ENCODE measurements at places on chromosomes 2 and 18.
A peak's percentile ranks its signal among the peaks of the same experiment; 100 is the strongest.

DNA sequence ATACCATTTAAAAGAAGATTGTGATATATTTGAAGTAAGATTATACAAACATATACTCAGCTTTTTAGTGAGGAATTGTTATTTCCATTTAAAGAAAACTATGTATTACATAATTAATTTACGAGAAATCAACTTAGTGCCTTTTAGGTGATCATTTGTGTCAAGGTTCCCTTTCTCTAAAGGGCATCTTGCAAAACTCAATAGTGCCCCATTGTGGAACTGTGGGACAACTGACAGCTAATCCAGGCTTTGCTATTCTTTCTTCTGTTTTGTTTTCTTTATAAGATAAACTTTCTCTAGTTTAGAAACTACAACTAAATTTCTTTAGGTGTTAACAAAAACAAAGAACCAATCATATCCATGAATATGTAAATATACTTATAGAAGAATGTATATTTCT lies 24.3 kb upstream of the VIT start:
- no peak for DNase-seq

DNA sequence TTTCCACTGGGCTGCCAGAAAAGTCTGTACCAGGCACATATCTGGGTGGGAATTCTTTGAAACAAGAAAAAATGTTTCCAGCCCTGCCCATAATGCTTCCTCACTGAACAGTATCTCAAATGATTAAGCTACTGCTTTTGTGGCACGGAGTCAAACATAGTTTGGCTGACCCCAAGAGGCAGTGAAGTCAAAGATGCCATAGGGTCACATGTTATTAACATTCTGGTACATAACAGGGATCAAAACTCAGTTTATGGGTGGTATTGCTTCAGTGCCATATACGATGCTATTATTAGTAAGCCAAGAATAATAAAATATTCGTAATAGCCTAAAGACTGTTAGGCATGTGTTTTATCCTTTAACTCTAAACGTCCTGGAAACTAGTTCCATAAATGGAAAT lies 112.4 kb downstream of the FEZ2 start:
- no peak for DNase-seq

GRCh38 chr18:75041586-75041985 lies 167.4 kb downstream of the PTGR3 start:
- DNase-seq, result no peak

DNA sequence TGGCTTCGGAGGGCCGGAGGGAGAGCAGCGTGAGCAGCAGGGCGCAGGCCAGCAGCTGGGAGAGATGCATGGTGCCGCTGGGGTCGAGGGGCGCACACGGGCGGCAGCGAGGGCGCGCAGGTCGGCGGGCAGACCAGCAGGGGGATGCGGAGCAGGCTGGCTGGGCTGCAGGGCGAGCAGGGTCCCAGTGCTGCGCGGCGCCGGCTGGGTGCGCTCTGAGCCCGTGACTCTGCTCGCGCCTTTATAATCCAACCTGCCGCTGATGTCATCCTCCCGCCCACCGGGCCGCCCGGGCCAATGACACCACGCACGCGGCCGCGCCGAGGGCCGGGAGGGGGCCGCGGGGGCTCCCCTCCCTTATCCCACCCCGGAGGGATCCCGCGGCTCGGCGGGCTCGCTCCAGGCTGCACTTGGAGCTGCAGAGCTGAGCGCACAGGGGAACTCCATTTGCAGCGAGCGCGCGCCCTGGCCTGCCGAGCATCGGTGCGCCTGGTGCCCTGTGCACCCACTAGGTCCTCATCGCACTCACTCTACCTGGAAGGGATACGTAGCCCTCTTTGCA lies at the start of gene NPPC:
Gene NPPC, minus strand, starts transcription at position 217 of the 562 bp plus-strand sequence. Its CDS starts 147 bp downstream, at position 70.
- peak; percentile 74 for DNase-seq

GRCh38 chr2:9656270-9656766 lies 25.5 kb upstream of the YWHAQ start:
- no peak for DNase-seq

- DNase-seq, result no peak
Measured at GRCh38 chr18:12885500-12885899, 1.5 kb upstream of the PTPN2 start.

GRCh38 chr2:68643011-68643873 lies at the start of gene PROKR1:
Gene PROKR1, plus strand, starts transcription at chr2:68643579. Its CDS starts 2,243 bp downstream, at chr2:68645822.
- peak; percentile 7 for DNase-seq

GRCh38 chr2:172702451-172702850 lies 33.2 kb upstream of the RAPGEF4 start:
- no peak for DNase-seq

GRCh38 chr2:37472959-37473358 lies 128.5 kb downstream of the QPCT start:
- peak; percentile 71 for DNase-seq

DNA sequence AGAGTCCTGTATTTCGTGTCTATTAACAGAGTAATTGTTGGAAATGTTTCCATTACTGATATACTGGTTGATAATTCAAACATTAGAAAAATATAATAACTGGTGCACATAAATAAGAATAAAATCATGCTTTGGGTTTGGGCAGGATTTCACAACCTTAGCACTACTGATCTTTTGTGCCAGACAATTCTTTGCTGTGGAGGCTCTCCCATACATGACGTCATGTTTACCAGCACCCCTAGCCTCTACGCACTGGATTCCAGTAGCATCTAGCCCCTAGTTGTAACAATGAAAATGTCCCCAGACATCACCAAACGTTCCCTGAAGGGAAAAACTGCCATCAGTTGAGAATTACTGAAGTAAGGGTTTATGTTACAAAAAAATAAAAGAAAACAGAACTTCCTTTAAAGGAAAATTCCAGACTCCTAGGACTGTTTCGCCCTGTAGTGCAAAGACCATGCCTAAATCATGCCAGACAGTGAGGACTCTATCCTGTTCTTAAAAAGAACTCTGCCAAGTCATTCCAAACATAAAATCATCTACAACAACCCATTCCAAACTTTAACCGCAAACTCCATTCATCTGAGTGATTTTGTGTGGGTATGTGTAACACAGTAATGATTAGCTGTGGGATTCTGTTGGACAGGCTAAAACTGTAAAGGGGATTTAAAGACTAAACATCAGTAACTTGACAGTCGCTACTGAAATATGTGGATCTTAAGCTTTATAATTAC lies 313.4 kb upstream of the CCDC68 start:
- DNase-seq, result no peak

- DNase-seq, result no peak
Measured at GRCh38 chr2:239569401-239570090, 168.7 kb upstream of the HDAC4 start.

GRCh38 chr2:96893289-96894150 lies 23.6 kb upstream of the SEMA4C start:
- DNase-seq, result no peak

GRCh38 chr2:119574108-119574815 lies 30.0 kb downstream of the CFAP221 start:
- DNase-seq, result no peak

GRCh38 chr2:8157621-8158430 lies 524.0 kb upstream of the ID2 start:
- no peak for DNase-seq

Measured in NCI-H1105 (cell line).